ENCODE measurements at places on chromosomes 4 and X.

GRCh38 chr4:1416948-1417260 lies 10.7 kb upstream of the NKX1-1 start:
- DNase-seq = no peak

- no peak for DNase-seq
Measured at GRCh38 chrX:151697522-151697921, 2.3 kb downstream of the PRRG3 start.

- no peak for DNase-seq
Measured at GRCh38 chr4:19583827-19584569, 667.7 kb upstream of the SLIT2 start.

DNA sequence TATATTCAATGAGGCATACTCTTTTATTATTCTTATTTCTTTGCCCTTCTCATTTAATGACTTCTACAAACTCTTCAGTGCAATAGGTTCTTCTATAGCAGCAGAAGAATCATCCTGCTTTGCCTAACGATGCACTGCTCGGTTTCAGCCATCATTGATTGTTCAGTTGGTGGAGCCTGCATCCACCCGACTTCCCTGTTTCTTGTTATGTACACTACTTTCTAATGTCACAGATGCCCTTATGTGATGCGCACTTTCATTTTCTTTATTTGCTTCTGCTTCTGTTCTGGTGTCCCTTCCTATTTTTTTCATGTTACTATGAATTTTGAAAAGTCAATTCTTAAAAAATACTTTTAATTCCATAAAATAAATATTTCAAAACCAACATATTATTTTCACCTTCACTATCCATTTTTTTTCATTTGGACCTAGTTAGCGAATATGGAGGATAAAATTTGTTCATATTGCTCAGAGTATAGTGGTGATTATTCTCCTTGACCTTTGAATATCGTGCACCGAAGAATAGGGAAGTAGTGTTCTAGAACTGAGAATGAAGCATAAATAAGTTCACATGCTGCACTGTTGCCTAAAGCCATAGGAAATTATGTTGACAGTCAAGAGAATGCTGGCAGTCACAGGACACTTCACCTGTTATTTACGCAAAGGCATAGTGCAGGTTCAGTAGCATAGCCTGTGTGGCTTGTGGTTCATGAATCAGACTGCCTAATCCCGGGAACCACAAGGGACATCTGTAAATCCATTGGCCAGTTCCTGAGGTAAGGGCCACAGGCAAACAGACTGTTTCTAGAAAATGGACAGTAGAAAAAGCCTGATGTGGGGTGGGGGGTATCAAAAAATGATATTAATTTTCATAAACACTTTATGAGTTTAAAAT lies 21.3 kb upstream of the SFRP2 start:
- DNase-seq = no peak

GRCh38 chr4:101870874-101871273 lies 80.3 kb downstream of the BANK1 start:
- no peak for DNase-seq

Measured in mesenchymal stem cell (in vitro differentiated cells and primary cell).